Activated CD4-positive, alpha-beta T cell treated with anti-CD3 and anti-CD28 coated beads, Interleukin-2, amount 50 U/mL, for 48 hours (primary cell): ENCODE measurements at places on chromosomes 1 and 21.

DNA sequence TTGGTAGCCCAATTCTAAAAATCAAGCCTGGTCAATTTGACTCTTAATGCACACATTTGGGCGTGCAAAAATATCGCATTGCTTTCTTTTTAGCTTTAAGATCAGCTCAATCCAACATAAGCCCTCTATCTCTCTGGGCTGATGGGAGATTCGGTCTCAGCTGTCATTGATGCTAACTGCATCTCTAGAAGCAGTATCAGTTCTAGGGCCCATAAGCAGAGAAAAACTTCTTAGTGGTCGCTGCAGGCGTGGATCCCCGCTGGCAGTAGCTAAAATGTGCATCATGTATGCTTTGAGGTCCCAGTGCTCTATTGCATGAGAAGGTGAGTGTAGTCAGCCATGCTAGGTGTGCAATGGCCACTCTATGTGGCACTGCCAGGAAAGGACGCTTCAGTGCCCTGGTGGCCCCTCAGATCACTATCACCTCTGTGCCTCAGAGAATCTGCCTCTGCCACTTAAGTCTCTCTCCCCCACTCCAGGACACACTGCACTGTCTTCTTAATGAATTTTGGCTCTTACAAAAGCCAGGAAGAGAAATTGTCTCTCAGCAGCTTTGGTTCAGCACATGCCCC is 79.7 kb upstream of the GADD45A start:
- no peak for DNase-seq

- no peak for DNase-seq
Observed at GRCh38 chr1:185108321-185108720, 48.4 kb downstream of the TRMT1L start.

DNA sequence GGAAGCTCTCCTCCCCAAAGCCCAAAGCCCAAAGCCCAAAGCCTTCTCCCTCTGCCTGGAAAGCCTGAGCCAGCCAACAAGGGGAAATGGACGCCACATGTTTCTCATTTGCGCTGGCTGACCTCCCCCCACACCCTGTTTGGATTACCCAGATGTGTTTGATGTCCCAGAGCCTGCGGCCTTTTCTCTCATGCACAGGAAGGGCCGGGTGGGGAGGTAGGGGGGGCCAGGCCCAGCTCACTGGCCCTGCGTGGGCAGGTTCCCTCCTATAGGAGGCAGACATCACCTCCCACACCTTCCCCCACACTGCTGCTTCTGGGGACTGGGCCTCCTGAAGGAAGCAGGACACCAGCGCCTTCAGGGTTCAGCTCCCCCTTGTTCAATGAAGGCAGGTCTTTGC is 116.3 kb downstream of the NAV1 start:
- DNase-seq, result no peak

DNA sequence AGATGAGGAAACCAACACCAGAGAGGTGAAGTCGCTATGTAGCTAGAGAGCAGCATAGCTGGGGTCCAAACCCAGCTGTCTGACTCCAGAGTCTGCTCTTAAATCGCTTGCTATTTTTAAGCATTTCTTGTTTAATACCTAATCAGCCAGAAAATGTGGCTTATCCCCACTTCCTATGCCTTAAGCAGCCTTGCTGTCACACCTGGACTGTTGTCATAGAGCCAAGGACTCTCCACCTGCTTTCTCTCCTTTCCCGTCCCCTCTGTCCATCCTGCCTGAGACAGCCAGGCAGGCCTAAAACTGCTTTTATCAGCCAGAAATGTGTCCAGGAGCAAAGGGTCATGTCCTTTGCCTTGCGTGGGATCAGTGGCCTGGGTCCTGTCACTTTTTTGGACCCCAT is 28.3 kb upstream of the EPHA8 start:
- DNase-seq, result no peak

GRCh38 chr1:168921629-168922028 is 184.9 kb upstream of the ATP1B1 start:
- DNase-seq, result no peak

GRCh38 chr1:97379387-97380075 is 541.3 kb downstream of the DPYD start:
- no peak for DNase-seq

- no peak for DNase-seq
Observed at GRCh38 chr1:113333056-113333455, 57.3 kb upstream of the MAGI3 start.
